CD4-positive, alpha-beta T cell treated with Interleukin-6 at 100 ng/mL for 8 hours (primary cell): ENCODE measurements at places on chromosomes 2 and 18.

DNA sequence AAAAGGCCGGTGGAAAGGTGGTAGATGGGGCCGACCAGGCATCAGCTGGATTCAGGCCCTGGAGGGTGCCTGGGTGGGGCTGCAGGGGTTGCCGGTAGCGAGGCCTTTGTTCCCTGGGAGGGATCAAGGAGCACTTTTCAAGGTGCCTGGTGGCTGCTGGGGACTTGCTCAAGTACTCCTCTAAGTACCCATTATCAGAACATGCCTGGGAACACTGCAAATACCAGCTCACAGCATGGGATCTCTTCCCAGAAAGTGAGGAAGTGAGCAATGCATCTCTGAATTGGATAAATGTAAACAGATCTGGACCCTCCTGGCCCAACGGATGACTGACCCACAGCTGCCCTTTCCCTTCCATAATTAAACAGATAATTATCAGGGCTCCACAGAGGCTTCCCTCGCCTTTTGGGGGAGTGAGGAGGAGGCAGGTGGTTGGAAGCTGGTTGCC is 210.5 kb downstream of the SH3RF3 start:
- DNase-seq = no peak

DNA sequence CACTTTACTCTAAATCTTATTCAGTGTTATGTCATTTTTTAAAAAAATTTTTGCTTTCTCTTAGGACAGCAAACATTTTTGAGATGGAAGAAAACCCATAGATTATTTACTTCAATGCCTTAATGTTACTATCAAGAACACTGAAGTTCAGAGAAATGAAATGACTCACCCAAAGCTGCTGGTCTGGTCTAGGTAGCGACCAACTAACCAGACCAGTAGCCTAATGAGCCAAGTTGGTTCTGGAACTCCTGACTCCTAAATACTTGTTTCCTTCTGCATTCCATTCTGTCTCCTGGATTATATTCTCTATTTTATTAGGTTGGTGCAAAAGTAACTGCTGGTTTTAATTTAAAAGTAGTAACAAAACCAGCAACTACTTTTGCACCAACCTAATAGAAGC is 35.4 kb downstream of the SLC8A1 start:
- no peak for DNase-seq

DNA sequence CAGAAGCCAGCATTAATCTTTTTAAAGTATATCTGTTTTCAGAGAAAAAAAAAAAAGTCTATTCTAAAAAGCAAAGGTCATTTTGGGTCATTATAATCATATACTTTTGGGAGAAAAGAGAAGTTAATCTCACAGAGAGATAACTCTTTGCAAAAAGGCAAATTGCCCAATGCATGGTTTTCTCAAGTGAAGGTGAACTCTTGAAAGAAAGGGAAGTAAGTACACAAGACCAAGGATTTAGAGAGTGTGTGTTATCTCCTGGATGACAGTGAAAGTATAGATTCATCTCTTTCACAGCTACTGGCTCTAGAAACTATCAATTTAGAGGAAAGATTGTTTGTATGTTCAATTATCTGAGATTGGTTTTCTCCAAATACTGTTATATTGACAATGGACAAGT is 151.4 kb downstream of the CD8B2 start:
- no peak for DNase-seq

- no peak for DNase-seq
Observed at GRCh38 chr2:174718591-174718990, 45.7 kb downstream of the CHRNA1 start.

DNA sequence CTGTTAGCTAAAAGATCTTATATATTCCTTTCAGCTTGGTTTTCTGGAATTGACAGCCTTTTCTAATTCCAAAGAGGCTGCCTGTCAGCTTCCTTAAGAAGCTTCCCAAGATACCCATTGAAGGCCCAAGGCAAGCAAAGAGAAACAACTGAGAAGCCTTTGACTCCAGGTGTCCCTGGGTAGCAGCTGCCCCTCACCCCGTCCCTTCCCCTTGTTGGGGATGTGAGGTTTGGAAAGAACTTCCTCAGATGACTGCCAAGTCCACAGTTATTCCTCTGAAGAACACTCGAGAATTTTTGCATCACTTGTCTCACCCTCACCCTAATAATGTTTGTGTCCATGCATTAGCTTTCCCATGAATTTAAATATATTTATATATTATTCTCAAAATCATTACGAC is 13.3 kb downstream of the MAPRE3 start:
- no peak for DNase-seq

DNA sequence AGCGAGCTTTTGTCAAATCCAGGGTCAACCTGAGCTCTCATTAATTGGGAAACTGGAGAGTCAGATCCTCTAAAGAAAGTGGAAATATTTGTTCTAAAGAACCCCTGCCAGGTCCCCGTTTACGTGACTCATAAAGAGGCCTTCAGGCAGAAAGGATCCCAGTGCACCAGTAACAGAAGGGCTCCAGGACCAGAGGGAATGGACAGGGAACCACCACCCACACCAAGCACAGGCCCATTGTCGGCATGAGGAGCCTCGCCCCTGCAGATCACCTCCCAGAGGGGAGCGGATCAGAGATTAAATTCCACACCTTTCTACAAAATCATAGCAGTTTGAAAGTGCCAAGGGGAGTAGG is 16.4 kb upstream of the C1QL2 start:
- DNase-seq = no peak

GRCh38 chr2:84288293-84288692 is 170.8 kb downstream of the SUCLG1 start:
- DNase-seq = no peak

DNA sequence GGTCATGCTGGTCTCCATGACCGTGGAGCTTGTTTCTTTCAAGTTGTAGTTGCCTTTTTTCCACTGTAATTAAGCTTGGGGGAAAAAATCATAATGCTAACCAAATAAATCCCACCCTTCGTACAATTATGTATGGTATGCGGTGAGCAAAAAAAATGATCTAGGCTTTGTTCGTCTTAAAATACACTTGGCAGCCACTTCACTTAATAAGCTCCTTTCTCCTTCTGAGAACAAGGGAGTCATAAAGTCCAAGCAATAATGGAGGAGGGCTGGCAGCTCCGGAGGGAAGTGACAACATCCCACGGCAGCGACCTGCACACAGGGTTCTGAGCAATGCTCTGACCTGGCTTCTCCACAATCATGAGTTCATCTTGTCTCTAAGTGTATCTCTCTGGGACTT is 91.2 kb upstream of the KLHL29 start:
- no peak for DNase-seq

DNA sequence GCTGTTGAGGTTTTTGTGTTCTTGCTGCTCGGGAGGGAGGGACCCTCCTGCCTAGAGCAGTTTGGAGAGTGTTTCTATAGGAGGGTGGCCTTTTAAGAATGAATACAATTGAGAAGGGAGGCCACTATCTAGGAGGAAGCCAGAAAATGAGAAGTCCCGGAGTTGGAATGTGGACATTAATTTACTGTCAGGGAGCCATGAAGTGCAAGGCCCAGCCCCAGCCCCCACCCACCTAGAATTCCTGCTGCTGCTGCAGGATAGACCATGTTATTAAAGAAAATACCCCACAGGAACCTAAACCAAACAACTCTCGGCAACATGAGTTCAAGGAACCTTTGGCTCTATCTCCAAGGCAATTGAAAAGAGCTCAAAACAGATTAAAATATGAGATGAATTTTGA is 46.0 kb downstream of the ZBTB7C start:
- no peak for DNase-seq

- DNase-seq = no peak
Observed at GRCh38 chr18:43869451-43870008, 592.2 kb upstream of the SYT4 start.

DNA sequence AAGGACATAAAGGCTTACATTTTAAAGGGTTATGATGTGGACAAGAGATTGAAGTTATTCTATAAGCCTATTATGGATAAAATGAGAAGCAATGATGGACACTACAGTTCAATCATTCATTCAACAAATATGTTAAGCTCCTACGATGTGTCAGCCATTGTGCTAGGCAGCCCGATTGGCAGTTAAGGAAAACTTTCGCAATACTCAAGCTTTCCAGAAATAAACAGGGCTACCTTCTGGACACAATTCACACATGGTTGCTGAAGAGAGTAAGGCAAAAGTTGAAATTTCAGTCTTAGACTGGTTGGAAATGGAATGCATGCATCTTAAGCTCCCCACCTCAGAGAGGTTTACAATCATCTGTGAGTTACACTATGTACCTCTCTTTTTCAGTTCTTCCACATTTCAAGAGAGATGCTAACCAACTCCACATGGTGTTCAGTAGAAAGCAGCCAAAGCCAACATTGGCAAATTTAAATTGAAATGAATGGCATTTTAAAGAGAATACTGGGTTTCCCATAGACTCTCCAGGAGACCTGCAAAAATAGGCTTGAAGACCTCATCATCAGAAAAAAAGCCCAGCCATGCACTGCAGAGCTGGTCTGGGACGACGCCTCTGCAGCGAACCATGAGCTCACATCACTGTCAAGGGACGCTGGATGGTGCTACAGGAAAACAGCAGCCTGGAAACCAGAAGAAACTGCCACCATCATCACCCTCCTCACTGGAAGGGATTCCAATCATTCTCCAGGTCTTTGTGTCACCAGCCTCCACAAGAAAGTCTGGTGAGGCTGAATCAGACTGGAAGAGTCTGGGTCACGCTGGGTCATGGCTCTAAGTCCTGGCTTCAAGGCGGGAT is 276.3 kb downstream of the AFF3 start:
- no peak for DNase-seq

DNA sequence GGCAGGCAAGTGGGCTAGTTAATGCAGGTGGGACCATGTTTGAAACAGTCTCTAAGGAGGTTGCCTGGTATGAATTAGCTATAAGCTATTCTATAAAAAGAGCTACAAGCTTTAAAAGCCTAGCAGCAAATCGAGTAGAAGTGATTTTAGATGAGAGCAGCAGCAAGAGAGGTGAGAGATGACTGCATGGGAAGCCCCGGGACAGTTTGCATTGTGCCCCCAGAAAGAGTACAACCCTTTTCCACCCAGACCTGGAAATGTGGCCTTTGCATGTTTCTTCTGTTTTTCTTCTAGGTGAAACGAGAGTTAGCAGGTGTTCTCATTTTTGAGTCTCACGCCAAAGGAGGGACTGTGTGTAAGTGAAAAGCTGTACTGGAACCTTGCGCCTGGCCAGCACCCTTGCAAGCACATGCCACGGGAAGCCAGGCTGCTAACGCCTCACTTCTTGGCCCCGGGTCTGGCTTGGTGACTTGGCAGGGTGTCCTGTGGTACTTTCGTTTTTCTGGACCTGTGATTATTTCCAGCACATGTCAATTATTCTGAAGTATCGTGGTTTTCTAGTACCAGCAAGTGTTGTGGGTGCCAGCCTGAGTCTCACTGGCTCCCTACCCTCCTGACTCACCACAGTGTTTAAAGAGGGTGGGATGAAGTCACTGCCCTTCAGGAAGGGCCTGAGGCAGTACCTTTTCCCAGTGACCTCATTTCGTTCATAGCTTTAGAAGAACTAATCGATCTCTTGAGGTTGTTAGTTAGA is 90.3 kb upstream of the MAP3K20 start:
- no peak for DNase-seq

DNA sequence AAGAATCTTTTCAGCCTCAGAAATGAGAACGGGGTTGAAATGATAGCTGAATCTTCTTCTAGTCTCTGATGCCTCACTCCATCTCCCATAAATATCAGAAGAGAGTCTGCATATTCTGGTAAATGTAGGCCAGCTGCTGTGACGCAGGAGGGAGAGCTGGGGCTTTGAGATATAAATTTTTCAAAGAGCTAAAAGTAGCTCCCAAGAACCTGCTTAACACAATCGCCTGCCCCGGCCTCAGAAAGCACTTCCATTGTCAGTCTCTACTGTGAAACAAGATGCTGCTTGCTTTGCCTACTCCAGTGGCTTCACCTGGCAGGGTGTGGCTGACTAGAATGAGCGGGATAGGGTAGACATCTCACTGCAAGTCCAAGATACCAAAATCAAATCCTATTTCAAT is 105.0 kb upstream of the CCDC150 start:
- no peak for DNase-seq

GRCh38 chr18:51437280-51438271 is 240.1 kb upstream of the MEX3C start:
- no peak for DNase-seq
